Activated CD8-positive, alpha-beta T cell treated with anti-CD3 and anti-CD28 coated beads, Interleukin-2, amount 10 ng/mL, durations not matched to agents 7 days and 5 days (primary cell): ENCODE measurements at places on chromosomes 11 and 22.

DNA sequence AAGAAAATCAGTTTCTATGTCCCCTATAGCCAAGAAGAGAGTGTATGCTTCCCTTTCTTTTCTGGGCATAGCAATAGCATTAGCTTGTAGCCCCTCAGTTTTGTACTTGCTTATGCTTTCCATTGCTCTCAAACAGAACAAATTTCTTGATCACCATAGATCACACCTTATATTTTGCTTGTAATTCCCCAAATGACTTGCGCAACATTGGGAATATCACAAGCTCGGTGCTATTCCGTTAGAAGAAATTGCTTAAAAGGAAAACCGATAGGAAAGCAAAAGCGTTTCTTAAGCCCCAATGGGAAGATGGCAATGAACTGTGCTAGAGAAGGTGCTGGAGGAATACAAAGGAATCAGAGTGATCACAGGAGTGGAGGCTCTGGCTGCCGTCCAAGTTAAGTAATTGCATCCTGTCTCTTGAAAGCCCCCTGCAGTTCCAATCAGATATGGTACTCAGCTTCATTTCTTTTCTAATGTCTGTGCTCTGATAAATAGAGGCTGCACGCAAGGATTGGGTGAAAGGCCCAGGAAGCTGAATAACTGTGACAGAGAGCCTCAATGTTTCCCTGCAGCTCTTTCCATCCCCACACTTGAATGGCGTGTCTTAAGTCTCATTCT is 182.1 kb upstream of the KIRREL3 start:
- no peaks in the 10 kb centered on the region for H3K36me3 ChIP-seq
- no peak for DNase-seq
- H3K27me3 ChIP-seq: no peaks in the 10 kb centered on the region
- H3K4me1 ChIP-seq: no peaks in the 10 kb centered on the region
- no peak overlapping the region for H3K27ac ChIP-seq
- H3K4me3 ChIP-seq: no peak overlapping the region

DNA sequence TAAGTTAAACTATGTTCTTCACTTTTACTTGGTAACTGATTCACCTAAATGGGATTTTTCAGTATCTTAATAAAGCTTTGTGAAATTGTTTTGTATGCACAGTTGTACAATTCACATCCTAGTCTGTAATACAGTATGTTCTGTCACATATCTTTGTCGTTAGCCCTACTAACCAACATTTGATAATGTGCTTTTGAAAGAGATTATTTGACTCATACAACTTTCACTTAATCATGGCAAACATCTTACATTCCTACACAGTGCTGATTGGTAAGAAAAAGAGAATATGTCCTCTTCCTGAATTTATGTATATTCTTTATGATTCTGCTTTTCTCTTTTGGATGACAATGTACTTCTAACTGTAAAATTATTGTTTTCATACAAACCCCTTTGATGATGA is 234.5 kb downstream of the METTL15 start:
- DNase-seq: no peak
- H3K36me3 ChIP-seq: peaks cover 1% of the 10 kb centered on the region
- peaks cover 4% of the 10 kb centered on the region for H3K4me1 ChIP-seq
- no peak overlapping the region for H3K27ac ChIP-seq
- no peak overlapping the region for H3K4me3 ChIP-seq

GRCh38 chr22:29426476-29426875 is 11.9 kb upstream of the RFPL1 start:
- H3K27ac ChIP-seq: no peak overlapping the region
- no peaks in the 10 kb centered on the region for H3K36me3 ChIP-seq
- H3K4me1 ChIP-seq: no peaks in the 10 kb centered on the region
- DNase-seq: no peak
- H3K4me3 ChIP-seq: no peak overlapping the region

DNA sequence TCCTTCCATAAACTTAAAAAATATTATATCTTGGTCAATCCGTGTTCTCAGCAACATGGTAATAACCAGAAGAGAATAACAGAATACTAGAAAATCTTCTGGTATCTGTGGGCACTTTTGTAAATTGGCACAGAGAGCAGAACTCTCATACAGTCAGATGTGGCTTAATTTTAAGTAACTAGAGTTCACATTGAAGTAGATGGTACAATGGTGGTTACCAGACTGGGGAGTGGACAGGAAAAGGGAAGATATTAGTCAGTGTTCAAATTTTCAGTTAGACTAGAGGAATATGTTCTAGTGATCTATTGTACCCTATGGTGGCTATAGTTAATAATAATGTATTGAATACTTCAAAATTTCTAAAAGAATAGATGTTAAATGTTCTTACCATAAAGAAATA is 6.9 kb downstream of the OR52H1 start:
- no peak overlapping the region for H3K4me3 ChIP-seq
- H3K27ac ChIP-seq: no peak overlapping the region
- DNase-seq: no peak
- H3K27me3 ChIP-seq: peaks cover 2% of the 10 kb centered on the region
- no peaks in the 10 kb centered on the region for H3K36me3 ChIP-seq
- no peaks in the 10 kb centered on the region for H3K4me1 ChIP-seq

DNA sequence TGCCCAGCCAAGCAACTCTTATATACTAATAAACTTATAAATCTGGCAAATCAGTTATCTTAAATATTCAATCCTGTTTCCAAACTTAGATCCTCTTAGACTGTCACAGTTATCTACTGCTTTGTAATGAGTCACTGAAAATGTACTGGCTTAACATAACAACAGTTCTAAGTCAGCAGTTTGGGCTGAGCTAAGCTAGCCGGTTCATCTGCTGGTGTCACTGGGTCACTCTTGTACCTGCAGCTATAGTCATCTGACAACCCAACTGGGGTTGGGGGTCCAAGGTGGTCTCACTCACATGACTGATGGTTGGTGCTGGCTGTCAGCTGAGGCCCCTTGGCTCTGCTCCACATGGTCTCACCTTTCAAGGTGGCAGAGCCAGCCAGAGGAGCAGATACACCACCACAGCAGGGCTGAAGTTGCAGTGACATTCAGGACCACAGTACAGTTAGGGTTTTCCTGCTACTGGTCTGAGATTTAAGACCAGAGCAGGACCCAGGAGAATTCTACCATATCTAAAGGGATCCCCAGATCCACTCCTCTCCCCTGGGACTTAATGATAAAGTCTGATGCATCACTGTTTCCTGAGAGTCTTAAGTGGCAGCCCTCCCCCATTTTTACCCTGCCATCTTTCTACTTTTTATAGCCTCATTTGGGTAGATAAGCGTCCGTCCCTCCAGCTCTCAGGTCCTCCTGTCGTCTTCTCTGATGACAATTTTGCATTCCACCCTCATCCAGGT is 7.9 kb upstream of the MACROD1 start:
- no peak for DNase-seq
- no peak overlapping the region for H3K4me3 ChIP-seq
- H3K4me1 ChIP-seq: peaks cover 21% of the 10 kb centered on the region
- no peaks in the 10 kb centered on the region for H3K27me3 ChIP-seq

GRCh38 chr11:128741916-128742315 is 48.0 kb downstream of the FLI1 start:
- H3K4me1 ChIP-seq: peaks cover 75% of the 10 kb centered on the region
- DNase-seq: no peak
- no peak overlapping the region for H3K27ac ChIP-seq

DNA sequence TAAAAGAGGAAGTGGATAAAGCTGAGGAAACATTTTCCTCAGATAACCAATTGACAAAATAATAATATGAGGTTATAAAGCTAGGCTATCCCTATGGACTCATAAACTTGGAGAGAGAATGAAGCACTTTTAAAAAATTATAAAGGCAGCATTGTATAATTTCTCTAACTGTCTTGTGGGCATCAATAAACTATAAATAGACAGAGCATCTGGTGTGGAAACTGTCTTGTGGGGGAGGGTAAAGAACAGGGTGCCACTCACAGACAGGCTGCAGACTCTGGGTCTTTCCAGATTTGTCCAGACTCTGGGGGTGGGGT is 333.5 kb downstream of the BUD13 start:
- no peak overlapping the region for H3K4me3 ChIP-seq
- no peak overlapping the region for H3K27ac ChIP-seq
- no peak for DNase-seq
- H3K27me3 ChIP-seq: no peaks in the 10 kb centered on the region
- no peaks in the 10 kb centered on the region for H3K36me3 ChIP-seq

- no peaks in the 10 kb centered on the region for H3K27me3 ChIP-seq
- DNase-seq: no peak
- H3K4me1 ChIP-seq: no peaks in the 10 kb centered on the region
- H3K4me3 ChIP-seq: no peak overlapping the region
These were observed 955.7 kb downstream of the DLG2 start for GRCh38 chr11:84671325-84671999.

DNA sequence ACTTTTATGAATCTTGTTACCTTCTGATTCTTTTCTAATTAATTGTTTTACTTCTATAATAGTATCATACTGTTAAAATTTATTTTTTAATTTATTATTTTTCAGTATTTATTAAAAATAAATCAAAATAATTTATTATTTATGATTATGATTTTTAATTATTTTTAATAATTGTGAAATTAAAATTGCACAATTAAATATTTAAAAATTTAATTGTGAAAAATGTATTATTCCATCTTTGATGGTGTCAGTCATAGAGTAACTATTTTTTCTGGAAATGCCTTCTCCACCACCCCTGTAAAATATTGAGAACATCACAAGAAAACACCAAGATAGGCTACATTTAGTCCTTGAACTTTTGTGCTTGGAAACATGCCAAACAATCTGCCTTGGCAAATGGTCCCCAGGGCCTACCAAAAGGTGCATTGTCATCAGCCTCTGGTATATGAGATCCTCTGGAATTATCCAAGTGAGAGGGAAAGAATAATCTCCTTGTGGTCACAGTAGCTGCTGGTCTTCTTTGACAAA is at the start of gene OR8H2:
Gene OR8H2, plus strand, starts transcription at position 478 of the 528 bp plus-strand sequence. CDS start 1,356 bp downstream, outside the sequence.
- H3K4me3 ChIP-seq: no peak within 1 kb of the TSS
- H3K27ac ChIP-seq: no peak within 1 kb of the TSS
- H3K27me3 ChIP-seq: no peaks in the 10 kb centered on the region

GRCh38 chr11:72069200-72069599 is 11.1 kb downstream of the NUMA1 start:
- no peaks in the 10 kb centered on the region for H3K27me3 ChIP-seq
- no peak overlapping the region for H3K4me3 ChIP-seq
- H3K4me1 ChIP-seq: peaks cover 55% of the 10 kb centered on the region
- no peak for DNase-seq

- peaks cover 35% of the 10 kb centered on the region for H3K36me3 ChIP-seq
- no peak overlapping the region for H3K27ac ChIP-seq
- no peaks in the 10 kb centered on the region for H3K27me3 ChIP-seq
- no peaks in the 10 kb centered on the region for H3K4me1 ChIP-seq
- H3K4me3 ChIP-seq: no peak overlapping the region
These were observed 15.4 kb downstream of the DDX10 start for GRCh38 chr11:108680271-108680670.

DNA sequence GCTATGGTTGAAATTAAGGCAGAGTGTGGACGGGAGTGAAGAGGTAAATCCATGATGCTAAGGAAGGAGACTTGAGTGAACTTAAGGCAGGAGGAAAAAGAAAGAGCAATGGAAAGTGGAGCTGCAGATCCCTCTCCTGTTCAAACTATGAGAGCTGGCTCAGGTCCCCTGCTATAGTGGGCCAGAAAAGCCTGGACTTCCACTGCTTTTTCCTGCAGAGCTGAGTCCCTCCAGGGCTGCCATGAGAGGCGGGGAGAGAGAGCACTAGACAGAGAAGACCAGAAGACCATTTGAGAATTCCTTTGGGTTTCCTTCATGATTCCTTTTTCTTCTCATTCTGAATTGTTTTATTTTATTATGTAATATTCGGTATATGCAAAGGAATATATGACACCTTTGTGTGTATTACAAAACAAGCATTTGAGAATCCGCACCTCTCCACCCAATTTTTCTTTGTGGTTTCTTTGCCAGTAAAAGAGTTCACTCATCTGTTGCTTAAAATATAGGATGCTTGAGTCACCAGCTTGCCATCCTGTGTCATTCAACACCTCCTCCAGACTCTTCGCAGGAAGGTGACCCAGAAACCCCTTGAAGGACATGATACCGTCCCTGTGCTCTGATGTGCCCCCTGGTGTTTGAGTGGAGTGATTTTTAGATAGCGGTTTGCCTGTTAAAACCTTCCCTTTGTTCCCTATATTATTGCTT is 24.4 kb downstream of the SREBF2 start:
- peak; percentile 79 for DNase-seq
- peaks cover 18% of the 10 kb centered on the region for H3K36me3 ChIP-seq
- peak overlapping the region; percentile 31 for H3K27ac ChIP-seq
- no peaks in the 10 kb centered on the region for H3K27me3 ChIP-seq

GRCh38 chr11:844693-845644 is 2.3 kb downstream of the TSPAN4 start:
- H3K4me3 ChIP-seq: no peak overlapping the region
- peaks cover 35% of the 10 kb centered on the region for H3K4me1 ChIP-seq
- peak; percentile 44 for DNase-seq
- H3K27me3 ChIP-seq: peaks cover 5% of the 10 kb centered on the region
- H3K27ac ChIP-seq: no peak overlapping the region

GRCh38 chr11:47533690-47534151 is 19.2 kb downstream of the CELF1 start:
- H3K27ac ChIP-seq: no peak overlapping the region
- H3K36me3 ChIP-seq: peaks cover 17% of the 10 kb centered on the region
- no peak overlapping the region for H3K4me3 ChIP-seq
- no peak for DNase-seq
- peaks cover 10% of the 10 kb centered on the region for H3K4me1 ChIP-seq

DNA sequence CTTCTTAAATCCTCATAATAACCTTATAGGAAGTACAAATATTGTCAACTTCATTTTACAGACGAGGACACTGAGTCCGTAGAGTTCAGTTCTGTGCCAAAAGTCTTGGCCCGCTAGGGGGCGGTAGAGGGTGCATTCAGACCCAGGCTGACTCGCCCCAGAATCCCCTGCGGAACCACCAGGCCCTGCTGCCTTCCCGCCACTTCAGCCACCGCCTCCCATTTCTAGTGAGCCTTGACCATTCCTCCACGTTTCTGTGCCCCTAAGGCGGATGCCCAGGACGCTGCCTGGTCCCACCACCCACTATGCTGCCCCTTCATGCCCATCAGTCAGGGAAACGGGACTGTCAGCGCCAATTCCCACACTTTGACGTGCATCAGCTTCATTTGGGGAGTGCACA is 19.1 kb downstream of the SYT13 start:
- no peak overlapping the region for H3K4me3 ChIP-seq
- H3K4me1 ChIP-seq: no peaks in the 10 kb centered on the region
- H3K27me3 ChIP-seq: peaks cover 28% of the 10 kb centered on the region
- no peak overlapping the region for H3K27ac ChIP-seq
- no peaks in the 10 kb centered on the region for H3K36me3 ChIP-seq

- H3K27me3 ChIP-seq: no peaks in the 10 kb centered on the region
- no peaks in the 10 kb centered on the region for H3K36me3 ChIP-seq
- H3K4me3 ChIP-seq: no peak overlapping the region
- no peaks in the 10 kb centered on the region for H3K4me1 ChIP-seq
These were observed 60.8 kb downstream of the SLC25A17 start for GRCh38 chr22:40758390-40758789.

DNA sequence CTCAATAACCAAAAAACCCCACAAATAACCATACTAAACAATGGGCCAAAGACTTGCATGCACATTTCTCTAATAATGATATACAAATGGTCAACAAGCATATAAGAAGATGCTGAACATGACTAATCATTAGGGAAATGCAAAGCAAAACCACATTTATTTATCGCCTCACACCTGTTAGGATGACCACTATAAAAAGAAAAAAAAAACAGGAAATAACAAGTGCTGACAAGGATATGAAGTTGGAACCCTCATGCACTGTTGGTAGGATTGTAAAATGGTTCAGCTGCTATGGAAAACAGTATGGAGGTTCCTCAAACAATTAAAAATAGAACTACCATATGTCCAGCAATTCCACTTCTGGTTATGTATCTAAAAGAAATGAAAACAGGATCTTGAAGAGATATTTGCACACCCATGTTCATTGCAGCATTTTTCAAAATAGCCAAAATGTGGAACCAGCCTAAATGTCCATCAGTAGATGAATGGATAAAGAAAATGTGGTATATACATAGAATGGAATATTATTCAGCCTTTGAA is 66.2 kb downstream of the AMBRA1 start:
- H3K27ac ChIP-seq: no peak overlapping the region
- H3K4me3 ChIP-seq: no peak overlapping the region
- H3K4me1 ChIP-seq: peaks cover 17% of the 10 kb centered on the region
